Stimulated activated CD4-positive, alpha-beta T cell treated with anti-CD3 and anti-CD28 coated beads, Interleukin-15, amount 100 ng/mL, for 1 hour (primary cell): ENCODE measurements at places on chromosomes 4 and X.

GRCh38 chr4:108224611-108225053, 55.9 kb upstream of the LEF1 start:
- DNase-seq, result no peak

GRCh38 chr4:54545663-54546424, 111.9 kb upstream of the KIT start:
- no peak for DNase-seq

DNA sequence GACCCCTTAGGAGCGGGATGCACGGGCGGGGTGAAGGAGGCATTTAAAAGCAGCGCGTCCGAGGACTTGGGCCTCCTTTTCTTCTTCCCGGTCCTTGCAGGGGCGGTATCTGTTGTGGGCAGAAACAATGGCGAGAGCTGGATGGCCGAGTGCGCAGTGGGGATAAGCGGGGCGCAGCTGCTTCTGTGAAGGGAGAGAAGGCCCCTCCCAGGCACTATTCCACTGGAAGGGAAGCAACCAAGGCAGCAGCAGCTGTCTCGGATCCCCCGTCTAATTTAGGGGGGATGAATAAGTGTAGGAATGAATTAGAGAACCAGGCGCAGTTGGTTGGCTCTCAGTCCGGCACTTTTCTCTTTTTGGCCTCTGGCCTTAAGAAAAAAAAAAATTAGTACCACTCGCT, 995 bp downstream of the SMARCA5 start:
- DNase-seq, result no peak

GRCh38 chrX:9825129-9825790, 39.0 kb downstream of the SHROOM2 start:
- DNase-seq, result no peak

DNA sequence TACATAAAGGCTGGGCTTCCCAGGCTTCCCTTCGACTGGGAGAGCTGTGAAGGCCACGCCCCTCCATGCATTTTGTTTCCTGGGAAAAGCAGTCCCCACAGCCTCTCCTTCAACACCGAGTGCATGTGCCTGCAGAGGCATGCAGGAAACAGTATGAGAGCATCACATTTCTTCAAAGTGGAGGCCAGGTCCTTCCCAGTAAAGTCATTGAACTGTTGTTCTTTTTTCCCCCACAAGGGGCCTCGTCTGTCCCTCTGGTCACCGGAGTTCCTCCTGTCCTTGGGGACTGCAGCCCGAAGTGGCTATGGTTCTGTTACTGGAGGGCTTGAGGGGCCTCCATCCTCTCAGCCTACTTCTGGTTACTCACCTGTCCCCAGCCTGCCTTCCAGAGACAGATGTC, 56.0 kb downstream of the RAI2 start:
- no peak for DNase-seq

- DNase-seq, result no peak
Measured at GRCh38 chr4:140237616-140238350, 83.8 kb upstream of the MAML3 start.

- no peak for DNase-seq
Measured at GRCh38 chr4:159150821-159151390, 48.0 kb downstream of the RAPGEF2 start.

DNA sequence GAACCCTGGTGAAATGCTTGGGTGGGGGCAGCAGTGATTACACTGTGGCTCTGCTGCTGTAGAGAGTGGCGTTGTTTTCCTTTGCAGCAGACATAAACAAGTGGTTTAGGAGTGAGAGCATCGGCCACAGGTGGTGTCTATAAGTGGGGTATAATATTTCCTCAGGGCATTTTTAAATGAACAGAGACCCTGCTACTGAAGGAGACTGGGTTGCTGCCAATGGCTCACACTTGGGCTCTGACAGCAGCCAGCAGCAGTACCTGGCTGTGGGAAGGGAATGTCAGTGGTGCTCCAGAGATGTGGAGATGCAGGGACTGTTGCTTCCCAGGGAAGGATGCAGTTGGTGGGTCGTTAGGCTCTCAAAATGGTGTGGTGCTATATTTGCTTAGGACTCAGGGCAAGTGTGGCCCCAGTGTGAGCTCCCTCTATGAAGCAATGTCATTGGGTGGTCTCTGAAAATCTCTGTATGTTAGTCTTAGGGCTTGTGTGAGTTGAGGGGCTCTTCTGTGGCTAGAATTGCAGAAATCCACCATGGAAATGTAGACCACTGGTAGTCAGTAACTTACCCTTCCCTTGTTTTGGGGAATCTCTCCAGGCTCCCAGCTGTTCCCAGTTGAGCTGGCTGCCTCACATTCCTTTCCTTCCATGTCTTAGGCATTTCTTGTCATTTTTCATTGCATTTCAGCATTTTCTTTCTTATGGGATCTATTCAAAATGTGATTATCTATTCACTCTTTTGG, 1023.0 kb upstream of the GRID2 start:
- no peak for DNase-seq

DNA sequence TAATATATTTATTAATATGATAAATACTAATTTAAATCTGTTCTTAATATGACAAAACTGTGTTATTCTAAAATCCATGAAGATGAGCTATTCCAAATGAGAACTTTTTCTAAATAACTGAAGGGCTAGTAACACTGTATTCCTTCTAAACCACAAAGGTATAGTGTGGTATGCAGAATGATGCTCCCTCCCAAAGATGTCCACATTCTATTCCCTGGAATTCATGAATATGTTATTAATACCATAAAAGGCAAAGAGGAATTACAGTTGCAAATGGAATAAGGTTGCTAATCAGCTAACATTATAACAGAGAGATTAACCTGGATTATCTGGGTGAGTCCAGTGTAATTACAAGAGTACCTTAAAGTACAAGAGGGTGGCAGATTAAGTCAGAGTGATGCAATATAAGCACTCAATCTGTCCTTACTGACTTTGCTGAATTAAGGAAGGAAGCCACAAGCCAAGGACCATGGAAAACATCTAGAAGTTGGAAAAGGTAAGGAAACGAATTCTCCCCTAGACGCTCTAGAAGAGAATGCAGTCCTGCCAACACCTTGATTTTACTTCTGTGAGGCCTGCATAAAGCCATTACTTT, 20.7 kb upstream of the MAB21L2 start:
- no peak for DNase-seq

DNA sequence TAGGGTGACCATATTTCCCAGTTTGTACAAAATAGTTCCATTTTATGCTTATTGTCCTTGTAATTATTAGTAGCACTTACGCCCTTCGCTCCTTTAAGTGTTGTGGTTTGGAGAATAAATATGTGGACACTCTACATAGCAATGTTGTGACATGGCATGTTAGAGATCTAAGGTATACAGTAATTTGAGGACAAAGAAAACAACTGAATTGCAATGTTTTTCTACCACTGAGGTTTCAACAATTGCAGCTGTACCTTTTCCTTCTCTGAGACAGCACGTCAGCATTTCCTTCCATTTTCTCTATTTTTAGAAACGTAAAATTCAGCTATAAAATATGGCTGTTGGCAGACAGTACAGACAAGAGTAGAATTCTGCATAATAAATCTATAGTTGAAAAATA, 323.1 kb downstream of the MAPK10 start:
- DNase-seq, result no peak

DNA sequence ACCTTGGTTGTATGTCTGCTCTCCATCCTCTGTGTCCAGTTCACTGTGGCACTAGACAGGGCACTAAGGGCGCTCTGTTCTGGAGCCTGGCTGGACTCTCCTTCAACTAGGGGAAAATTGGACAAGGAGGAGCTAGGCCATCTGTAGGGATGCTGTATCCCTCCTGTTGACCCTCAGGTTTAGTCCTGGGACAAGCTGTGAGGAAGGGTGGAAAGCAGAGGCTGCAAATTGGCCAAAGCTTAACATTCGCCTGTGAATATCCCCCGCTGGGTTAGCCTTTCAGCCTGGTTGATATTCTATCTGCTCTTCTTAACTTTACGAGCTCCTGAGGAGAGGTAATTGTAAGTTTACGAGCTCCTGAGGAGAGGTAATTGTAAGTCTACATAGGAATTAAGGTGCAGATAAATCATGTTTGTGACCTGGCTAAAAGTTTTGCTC, 64.4 kb upstream of the ENPEP start:
- DNase-seq, result no peak

DNA sequence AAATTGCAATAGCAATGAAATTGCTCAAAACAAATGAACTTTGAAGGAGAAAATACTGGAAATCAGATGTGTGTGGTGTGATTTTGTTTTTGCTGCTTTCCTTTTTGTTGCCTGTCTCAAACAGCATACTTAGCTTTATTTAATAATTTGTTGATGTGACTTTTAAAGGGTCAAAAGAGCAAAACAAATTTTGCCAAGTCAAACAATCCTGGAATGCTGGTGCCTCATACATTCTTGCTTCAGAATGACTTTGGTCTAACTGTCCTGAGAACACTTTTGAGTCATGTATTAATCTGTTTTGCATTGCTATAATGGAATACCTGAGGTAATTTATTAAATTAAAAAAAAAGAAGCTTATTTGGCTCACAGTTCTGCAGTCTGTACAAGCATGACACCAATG, 3.4 kb downstream of the PF4V1 start:
- no peak for DNase-seq

DNA sequence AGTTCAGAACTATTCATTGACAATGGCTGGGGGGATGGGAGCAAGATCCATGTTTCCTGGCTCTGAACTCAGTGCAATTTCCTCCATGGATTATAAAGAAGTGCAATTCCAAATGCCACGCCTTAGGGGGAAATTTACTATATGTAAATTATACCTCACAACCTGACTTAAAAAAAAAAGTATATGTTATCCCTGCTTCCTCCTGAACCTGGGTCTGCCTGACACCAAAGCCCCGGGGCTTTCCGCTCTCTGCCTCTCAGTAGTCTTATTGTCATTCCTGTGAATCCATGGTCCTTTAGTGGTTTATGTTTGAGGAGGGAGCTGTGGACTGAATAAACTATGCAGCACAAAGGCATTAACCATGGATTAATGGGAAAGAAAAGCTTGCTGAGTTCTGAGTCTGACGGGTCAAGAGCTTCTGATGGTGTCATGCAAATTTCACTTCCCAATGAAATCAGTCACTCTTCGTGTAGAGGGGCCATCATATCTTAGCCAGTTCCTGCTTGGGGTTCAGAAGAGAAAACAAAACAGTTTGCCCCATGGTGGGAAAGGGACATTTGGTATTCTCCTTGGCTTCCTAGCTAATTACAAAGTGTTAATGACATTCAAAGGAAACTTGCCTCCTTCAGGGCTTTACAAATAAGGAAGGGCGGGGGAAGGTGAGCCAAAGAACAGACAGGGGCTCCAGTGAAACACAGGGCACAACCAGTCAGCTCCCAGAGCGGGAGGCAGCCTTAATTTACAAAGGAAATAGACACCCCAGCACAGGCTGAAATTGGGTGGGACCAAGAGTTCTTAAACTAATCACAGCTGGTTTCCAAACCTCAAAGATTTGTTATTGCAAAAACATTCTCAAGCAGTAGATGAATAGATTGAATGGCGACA, 14.3 kb downstream of the FAM9C start:
- DNase-seq, result no peak

DNA sequence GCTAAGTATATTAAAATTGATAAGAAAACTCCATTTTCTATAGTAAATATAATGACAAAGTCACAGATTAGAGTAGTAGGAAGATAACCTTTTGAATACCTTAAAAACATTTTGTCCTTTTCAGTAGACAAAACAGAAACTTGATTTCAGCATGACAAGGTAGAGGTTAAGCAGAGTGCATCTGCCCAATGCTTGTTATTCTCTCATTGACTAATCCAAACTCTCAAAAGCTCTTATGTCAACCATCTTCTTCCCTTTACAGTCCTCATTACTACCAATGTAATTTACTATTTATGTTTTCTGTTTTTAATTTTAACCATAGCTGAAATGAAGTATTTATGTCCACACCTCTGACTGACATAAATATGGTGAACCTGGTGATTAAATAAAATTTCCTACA, 11.1 kb downstream of the NIPAL1 start:
- no peak for DNase-seq

DNA sequence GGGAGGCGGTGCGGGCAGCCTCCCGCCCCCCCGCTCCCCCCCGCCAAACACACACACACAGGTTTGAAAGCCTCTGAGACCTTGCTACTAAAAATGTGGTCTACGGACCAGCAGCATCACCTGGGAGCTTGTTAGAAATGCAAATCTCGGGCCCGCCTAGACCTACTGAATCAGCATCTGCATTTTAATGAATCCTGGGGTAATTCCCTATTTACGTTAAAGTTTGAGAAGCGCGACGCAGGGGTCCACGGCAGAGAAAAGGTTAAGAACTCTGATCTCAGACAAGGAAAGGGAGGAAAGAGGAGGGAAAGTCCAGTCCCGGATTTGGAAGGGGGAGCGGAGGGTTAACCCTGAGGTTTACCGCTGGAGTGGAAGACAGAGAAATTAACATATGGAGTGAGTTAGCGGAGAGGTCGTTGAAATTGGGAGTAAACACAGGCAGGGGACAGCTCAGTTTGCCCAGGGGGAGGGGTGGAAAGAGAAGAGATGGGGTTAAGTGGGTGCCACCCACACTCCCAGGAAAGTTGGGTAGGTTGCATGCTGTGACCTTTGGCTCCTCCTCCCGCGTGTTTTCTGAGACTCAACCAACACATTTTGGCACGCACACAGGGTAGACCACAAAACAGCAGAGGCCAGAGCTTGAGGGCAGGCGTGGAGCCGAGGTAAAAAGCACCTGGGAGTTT, 483.6 kb downstream of the BCOR start:
- no peak for DNase-seq

- DNase-seq, result peak; percentile 46
Measured at GRCh38 chr4:2469192-2469984, 482 bp downstream of the RNF4 start.

- DNase-seq, result no peak
Measured at GRCh38 chrX:119661486-119661885, 31.5 kb downstream of the SEPTIN6 start.

- DNase-seq, result no peak
Measured at GRCh38 chr4:150061086-150061776, 17.0 kb upstream of the DCLK2 start.

GRCh38 chrX:48971249-48972219, at the start of gene KCND1:
Gene KCND1 (minus strand): TSS chrX:48971844. CDS start chrX:48970271, 1,573 bp downstream.
- DNase-seq, result no peak

GRCh38 chrX:119635799-119636198, 29.6 kb upstream of the NKRF start:
- DNase-seq, result no peak

GRCh38 chr4:53161051-53161786, 204.6 kb downstream of the SCFD2 start:
- DNase-seq, result no peak

DNA sequence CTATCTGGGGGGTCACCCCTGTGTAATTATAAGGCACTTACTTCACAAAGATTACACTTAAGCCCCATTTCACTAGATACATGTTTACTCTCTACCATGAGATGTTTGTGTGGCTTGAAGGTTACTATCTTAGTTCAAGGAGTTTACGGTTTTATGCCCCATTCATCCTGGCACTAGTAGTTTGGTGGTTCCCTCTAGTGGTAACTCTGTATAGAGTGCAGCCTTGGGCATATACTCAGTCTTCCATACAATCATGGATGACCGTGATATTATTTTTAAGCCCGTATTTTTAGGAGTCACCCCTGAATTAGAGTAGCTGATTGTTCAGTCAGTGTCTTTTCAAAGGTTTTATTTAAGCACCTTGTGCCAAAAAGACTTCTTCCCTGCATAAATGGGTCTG, 109.9 kb upstream of the FAM47C start:
- no peak for DNase-seq

- DNase-seq, result no peak
Measured at GRCh38 chr4:112852601-112853000, 196.9 kb upstream of the ANK2 start.
